Nucleus accumbens (tissue), 56 donors: ENCODE measurements at places on chromosomes 4 and X.

DNA sequence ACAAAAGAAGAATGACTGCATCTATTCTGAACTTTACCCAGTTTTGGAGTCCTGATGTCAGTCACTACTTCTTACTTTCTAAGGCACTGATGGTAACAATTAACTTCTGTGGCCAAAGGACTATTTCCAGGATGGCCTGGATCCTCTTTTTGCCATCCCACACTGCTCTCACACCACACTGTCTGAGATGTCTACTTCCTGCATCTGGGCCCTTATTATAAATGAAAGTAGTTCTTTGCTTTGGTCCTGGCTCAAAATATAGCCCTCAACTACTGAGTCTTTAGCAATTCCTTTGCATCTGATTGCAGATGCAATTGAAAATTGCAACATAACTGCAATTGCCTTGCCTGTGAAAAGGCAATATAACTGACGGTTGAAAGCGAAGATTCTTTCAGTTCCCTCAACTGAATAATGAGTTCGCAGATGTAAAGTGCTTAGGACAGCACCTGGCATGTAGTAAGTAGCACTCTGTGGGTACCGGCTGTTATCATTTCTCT, 44.2 kb downstream of the COQ2 start:
- DNase-seq = no peak

DNA sequence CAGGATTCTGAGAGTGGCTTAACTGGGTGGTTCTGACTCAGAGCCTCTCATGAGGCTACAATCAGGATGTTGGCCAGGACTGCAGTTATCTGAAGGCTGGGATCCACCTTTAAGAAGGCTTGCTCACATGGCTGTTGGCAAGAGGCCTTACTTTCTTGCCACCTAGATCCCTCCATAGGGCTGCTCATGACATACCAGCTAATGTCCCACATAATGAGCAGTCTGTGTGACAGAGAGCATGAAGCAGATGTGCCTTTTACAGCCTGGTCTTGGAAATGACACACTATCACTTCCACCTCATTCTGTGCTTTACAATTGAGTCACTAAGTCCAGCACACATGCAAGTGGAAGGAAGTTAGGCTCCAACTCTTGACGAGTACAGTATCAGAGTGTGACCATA, 4.3 kb upstream of the RBM3 start:
- no peak for DNase-seq

DNA sequence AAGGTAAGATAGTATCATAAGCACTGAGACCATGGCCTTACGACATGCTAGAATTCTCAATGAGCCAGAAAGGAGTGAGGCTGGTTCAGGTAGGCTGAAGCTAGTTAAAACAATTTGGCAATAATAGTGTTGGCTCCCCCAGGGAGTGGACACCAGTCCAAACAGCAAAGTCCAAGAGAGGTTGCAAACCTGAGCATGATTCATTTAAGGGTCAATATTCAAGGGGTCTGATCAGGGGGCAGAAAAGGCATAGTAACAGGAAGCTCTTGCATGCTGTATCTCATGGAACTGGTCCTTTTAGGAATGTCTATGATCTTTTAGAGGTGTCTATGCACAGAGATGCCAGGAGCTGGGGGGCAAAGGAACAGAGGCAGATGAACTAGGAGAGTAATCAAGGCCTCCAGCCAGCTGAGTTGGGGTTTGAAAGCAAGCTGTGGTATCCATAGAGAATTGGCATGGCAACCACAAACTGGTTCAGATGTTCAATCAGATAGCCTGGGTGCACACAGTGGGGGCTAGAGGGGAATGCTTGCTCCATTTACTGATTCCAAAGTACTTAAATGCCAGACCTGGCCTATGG, 5.1 kb downstream of the GJB1 start:
- DNase-seq = no peak

DNA sequence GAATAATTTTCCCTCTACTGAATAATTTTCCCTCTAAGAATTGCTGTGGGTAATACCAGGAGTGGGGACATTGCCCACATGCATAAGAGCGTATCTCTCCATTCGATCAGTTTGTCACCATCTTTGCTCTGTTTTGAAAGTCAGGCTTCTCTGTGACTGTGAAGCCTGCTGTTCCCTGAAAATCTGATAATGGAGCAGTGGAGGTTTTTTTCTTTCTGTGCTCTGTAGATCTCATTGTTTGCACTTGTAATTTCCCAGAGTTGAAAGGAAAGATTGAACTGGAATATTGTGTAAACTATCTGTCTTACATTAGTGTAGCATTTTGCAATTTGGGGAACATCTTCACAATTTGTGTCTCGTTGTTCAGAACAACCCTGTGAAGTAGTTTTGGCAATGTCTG, 4.3 kb downstream of the ZXDB start:
- no peak for DNase-seq

GRCh38 chr4:140743194-140743931, 12.8 kb downstream of the TBC1D9 start:
- DNase-seq = no peak

DNA sequence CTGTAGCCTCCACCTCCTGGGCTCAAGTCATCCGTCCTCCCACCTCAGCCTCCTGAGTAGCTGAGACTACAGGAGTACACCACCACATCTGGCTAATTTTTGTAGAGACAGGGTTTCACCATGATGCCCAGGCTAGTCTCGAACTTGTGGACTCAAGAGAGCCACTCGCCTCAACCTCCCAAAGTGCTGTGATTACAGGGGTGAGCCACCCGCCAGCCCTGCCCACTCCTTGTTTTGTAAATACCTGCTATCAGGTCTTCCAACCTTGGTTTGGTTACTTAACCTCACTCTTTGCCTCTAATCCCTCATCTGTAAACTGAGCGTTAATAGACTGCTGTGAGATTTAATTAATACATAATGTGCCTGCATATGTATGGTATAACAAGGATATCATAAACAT, 803 bp downstream of the CNGA1 start:
- no peak for DNase-seq

DNA sequence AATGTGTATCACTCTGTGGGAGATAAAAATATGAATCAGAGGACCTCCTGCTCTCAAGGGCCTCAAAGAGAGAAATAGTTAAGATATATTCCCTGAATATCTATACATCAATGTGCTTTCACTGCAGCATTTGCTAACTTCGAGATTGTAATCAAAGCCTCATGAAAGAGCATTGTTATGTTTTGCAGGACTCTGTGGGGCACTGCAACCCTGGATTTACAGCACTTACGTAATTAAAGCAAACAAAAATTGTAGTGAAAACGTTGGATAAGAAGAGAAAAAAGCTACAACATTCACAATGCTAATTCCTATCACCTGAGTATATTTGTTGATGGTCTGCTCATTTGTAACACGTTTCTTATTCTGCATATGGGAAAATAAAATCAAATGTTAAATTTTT, 48.0 kb downstream of the ETNPPL start:
- no peak for DNase-seq

GRCh38 chrX:40012039-40012867, 85.5 kb downstream of the BCOR start:
- DNase-seq = no peak

DNA sequence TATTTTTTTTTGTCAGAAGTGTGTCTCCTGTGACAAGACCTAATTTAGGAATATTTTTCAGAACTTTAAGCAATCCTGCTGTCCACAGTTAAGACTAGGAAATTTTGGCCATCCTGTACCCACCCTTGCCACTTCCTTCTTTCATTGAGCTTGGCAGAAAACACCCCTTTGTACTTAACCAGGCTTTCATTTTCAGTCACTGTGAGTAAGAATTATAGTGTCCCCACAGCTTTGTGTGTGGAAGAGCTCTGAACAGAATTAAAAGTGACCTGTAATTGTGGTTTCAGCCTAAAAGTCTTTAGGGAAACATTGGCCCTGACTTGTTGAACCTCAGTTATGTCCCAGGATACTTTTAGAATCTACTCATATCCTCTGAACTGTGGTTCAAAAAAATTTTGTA, 153.7 kb upstream of the BMP3 start:
- no peak for DNase-seq

GRCh38 chrX:45011131-45011530, 138.1 kb downstream of the KDM6A start:
- DNase-seq = no peak

DNA sequence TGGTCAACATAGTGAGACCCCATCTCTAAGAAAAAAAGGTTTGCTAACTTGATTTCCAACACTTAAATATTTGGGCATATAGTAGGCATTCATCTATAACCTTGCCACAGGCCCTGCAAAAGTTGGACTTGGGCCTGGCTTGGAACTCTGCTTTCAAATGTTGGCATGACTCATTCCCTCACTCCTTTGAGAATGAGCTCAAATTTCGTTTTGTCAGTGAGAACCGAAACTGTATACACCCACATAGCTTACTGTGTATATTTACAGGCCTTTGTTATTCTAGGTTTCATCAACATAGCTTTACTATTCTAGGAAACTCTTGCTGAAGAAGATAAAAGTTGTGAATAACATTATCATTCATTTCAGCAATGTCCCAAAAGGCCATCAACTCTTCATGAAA, 88.7 kb upstream of the ELOVL6 start:
- no peak for DNase-seq

GRCh38 chr4:15434091-15434490, 6.3 kb downstream of the C1QTNF7 start:
- no peak for DNase-seq

DNA sequence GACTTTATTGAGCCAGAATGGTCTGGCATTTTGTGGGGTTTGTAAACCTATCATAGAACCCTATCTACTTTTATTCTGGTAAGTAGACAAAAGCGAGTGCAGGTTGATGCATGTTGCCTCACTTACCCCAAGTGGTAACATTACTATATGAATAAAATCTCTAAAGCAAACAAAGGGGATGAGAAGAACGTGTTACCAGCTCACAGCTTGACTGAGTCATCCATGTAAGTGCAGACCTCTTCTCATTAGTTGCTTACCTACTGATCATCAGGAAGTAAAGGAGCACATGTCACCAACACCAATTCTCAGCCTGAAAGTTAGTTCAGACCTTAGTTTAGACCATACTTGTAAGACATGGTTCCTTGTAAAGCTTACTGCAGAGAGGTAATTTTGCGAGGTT, 1328.3 kb downstream of the C4orf33 start:
- no peak for DNase-seq

- DNase-seq = no peak
Observed at GRCh38 chr4:182288534-182288933, 45.3 kb downstream of the TENM3 start.

GRCh38 chrX:19886883-19887531, 393 bp downstream of the SH3KBP1 start:
- no peak for DNase-seq

GRCh38 chrX:133973704-133974103, 11.7 kb downstream of the GPC3 start:
- no peak for DNase-seq
